ENCODE measurements at places on chromosomes 2 and 18.

DNA sequence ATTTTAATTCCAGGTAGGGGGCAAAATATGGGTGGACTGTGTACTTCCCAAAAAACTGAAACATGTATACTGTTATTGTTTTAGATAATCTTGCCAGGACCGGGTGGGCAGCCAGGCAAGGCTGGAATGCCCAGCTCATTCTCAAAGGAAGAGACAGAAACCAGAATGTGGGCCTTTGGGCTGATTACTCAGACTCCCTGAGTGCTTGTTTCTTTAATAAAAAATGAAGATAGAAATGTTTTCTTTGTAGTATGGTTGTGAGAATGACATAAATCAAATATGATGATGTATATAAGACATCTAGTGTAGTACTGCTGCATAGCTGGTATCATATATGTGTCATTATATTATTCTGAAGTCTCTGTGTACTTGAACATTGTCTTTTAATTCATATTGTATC lies 231.6 kb upstream of the NT5C1B start:
- DNase-seq, result no peak

DNA sequence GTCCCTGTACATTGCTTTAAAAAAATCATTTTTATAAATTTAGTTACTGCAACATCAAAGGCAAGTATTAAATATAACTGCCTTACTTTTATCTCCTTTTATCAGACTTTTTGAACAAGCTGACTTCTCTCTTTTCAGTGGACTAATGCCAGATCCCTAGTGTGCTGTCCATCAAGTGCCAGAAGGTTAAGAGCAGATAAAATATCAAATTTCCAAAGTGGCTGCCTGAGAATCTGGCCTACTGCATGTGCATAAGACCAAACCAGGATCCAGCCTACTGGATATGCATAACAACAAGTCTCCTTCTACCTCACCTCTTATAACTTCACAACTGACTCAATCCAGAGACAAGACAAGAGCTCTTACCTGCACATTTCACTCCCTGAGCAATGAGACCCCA lies 59.8 kb upstream of the CHRNA1 start:
- DNase-seq, result no peak

DNA sequence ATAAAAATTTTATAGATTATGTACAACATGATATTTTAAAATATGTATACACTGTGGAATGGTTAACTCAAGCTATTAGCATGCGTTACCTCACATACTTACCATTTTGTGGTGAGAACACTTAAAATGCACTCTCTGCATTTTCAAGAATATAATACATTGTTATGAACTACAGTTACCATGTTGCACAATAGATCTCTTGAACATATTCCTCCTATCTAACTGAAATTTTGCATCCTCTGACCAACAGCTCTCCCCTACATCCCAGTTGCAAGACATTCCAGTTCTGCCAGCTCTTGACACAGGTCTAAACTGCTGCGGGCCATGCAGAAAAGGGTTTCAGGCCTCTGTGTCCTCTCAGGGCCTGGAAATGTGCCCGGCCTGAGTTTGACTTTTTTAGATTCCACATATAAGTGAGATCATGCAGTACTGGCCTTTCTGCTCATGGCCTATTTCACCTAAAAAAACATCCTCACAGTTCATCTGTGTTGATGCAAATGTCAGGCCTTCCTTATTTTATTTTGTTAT lies 113.7 kb downstream of the CDCA7 start:
- DNase-seq, result no peak

DNA sequence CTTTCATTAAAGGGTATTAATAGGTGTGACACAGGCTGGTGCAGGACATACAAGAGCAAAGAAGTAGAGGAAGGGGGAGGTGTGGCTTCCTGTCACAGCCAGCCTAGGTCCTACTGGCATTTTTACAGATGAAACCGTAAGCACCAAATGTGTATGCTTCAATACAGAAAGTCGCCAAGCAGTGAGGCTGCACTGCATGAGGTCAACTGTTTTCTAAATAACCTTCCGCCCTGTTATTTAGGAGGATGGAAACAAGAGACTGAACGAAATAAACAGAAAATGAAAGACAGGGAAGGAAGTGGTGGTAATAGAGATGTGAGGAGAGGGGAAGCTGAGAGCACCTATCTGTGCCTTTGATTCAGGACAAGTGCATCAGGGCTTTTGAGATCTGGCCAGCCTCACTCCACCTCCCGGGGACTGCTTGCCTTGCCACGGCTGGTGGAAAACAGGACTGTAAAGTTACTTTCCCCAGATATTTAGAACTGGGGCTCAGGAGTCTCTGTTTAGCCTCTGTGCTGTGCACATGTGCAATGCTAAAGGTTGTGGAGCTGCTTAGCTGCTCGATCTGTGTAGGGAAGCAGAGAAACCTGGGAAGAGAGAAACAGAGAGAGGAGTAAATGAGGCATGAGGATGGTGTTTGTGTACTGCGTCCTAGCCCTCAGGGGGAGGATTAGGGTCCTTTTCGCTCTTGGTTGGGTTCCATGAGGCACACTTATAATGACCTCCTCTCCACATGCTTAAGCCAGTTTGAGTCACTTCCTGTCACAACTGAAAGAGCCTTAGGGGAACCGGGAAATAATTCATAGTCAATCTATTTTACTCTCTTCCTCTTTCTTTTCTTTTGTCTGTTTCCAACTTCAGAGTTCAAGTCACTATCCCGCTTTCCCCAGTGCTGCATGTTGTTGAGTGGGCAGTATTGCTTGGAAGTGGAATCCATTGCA lies 62.3 kb upstream of the BOD1L2 start:
- DNase-seq, result no peak

DNA sequence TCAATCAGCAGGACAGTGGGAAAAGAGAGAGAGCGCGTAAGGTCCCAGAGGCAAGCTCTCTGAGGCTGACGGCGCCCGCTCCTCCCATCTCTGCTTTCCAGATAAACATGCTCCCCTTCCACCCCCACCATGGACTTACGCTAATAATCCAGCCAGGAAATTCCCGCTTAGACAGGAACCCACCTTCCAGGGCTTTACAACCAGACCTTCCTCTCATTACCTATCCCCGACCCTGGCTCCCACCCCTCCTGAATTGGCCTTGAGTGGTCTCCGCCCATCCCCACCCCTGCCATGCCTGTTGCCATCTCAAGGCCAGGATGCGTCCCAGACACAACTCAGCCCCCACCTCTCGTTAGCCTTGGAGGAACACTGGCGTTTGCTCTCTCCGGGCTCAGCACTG lies 131.1 kb downstream of the SMAD2 start:
- no peak for DNase-seq
